Psoas muscle (tissue), 8 donors: ENCODE measurements at places on chromosomes 6 and 20. TPM values are rescaled to one million over a fixed set of nuclear protein-coding genes. Genes with fewer than 3 reads are reported as not detected.

TFAP2A gene
- not detected for total RNA-seq

KIF16B gene
- 18.9 TPM for total RNA-seq

RBBP8NL gene
- total RNA-seq, result not detected

IL17A gene
- total RNA-seq, result not detected

SULF2 gene
- 23.3 TPM for total RNA-seq

LGSN gene
- total RNA-seq, result not detected

SRMS gene
- total RNA-seq, result not detected

MAS1 gene
- not detected for total RNA-seq

IL22RA2 gene
- total RNA-seq, result not detected

EGFL8 gene
- 2.5 TPM for total RNA-seq

PRR18 gene
- not detected for total RNA-seq

HSD17B8 gene
- 10.3 TPM for total RNA-seq

NNAT gene
- total RNA-seq, result 2.6 TPM

UST gene
- 1.2 TPM for total RNA-seq

PROKR2 gene
- total RNA-seq, result not detected

MUCL3 gene
- total RNA-seq, result not detected

COL10A1 gene
- not detected for total RNA-seq

NKAPL gene
- total RNA-seq, result 5.4 TPM

SASH1 gene
- 22.7 TPM for total RNA-seq

TCF15 gene
- total RNA-seq, result 6.9 TPM

CALHM4 gene
- 0.34 TPM for total RNA-seq

BPIFB4 gene
- not detected for total RNA-seq

TREML1 gene
- total RNA-seq, result 0.39 TPM

CUL7 gene
- 9.3 TPM for total RNA-seq
